ENCODE measurements at places on chromosomes 13 and 19.

DNA sequence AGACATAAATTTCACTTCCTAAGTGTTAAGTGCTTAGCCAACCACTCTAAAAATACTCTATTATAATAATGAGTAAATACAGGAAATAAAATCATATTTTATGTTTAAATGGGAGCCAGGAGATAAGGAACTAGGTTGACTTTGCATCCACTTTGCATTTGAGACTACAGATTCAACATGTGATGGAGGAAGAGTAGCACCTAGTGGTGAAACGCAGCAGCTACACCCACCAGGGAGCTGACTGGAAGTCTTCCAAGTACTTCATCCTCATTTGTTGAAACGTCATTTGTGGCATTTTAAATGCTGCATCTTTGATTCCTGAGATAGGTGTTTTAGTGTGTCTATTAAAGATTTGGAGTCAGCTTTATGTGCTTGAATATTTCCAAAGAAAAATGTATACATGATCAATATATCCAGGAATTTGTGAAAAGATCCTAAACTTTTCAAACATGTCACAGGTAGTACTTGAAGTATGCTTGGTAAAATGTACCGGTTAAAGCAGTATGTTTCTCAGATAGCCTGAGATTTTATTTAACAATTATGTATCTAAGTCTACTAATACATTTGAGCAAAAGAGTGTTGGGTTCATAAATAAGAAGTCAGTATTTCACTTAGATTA is 17.4 kb upstream of the KCTD12 start:
- DNase-seq = peak; percentile 75

- DNase-seq = peak; percentile 33
Measured at GRCh38 chr13:38763446-38764381, 76.8 kb downstream of the FREM2 start.

DNA sequence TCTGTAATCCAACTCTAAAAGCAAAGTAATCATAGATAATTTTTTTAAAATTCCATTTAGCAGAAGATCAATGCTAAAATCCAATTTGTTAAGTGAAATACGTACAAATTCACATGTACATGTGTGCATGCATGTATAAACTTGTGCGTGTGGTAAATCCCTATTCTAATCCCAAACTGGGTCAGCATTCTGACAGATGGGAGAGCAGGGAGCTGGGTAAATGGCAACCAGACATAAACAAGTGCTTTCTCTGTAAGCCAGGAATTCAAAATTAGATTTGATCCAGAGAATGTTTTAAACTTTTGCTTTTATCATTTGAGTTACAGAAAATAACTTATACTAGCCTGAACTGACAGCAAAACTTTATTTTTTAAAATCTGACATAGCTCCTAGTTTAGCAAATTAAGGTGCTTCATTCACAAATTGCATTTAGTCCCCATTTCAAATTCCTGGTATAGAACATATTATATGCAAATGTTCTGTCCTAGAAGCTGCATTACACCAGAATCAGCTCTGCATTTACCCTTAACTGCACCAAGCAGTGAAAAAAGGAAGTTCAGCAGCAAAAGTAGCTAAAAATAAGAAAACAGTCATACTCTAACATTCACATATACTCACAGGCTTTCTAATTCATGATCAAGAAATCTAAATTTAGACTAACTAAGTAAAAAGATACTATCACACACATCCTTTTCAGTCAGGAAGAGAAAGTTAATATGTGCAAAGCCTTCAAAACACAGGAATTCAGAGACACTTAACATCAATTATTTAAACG is 32.6 kb downstream of the UBL3 start:
- DNase-seq = no peak

- no peak for DNase-seq
Measured at GRCh38 chr13:80297094-80297493, 43.8 kb downstream of the SPRY2 start.

- DNase-seq = no peak
Measured at GRCh38 chr13:36190771-36191170, 23.6 kb downstream of the SOHLH2 start.

DNA sequence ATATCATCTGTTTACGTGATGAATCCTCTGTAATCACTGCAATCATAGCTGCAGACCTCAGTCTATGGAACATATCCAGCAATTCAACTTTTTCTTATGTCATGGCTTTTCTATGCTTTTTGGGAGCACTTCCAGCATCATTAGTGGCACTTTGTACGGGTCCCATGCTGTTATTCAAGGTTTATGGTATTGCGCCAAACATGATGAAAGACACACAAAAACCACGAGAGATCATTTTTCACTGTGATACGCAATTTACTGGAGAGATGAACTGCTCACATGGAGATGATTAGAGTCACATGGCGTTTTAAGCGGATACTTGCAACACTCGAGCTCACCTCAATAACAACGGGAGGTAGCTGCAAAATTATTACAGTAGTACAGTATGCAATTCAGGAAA is 2101.7 kb upstream of the PCDH20 start:
- DNase-seq = peak; percentile 12

GRCh38 chr19:31408460-31409124 is 59.4 kb upstream of the TSHZ3 start:
- DNase-seq = no peak

GRCh38 chr13:67713571-67713970 is 483.4 kb upstream of the PCDH9 start:
- DNase-seq = no peak

DNA sequence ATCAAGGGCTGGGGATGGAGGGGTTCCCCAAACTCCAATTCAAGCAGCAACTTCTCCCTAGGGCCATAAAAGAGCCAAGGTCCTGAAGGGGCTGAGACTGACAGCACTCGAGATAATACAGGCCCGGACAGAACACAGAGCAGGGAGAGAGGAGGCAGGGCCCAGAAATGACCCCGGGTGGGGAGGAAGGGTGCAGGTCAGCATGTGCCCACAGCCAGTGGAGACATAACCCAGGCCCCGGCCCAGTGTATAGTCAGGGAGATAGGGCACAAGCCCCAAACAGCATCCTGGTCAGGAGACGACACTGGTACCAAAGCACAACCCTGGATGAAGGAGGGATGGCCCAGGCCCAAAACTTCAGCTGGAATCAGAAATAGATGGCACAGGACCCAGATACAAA is 28.6 kb upstream of the ATP1A3 start:
- no peak for DNase-seq

DNA sequence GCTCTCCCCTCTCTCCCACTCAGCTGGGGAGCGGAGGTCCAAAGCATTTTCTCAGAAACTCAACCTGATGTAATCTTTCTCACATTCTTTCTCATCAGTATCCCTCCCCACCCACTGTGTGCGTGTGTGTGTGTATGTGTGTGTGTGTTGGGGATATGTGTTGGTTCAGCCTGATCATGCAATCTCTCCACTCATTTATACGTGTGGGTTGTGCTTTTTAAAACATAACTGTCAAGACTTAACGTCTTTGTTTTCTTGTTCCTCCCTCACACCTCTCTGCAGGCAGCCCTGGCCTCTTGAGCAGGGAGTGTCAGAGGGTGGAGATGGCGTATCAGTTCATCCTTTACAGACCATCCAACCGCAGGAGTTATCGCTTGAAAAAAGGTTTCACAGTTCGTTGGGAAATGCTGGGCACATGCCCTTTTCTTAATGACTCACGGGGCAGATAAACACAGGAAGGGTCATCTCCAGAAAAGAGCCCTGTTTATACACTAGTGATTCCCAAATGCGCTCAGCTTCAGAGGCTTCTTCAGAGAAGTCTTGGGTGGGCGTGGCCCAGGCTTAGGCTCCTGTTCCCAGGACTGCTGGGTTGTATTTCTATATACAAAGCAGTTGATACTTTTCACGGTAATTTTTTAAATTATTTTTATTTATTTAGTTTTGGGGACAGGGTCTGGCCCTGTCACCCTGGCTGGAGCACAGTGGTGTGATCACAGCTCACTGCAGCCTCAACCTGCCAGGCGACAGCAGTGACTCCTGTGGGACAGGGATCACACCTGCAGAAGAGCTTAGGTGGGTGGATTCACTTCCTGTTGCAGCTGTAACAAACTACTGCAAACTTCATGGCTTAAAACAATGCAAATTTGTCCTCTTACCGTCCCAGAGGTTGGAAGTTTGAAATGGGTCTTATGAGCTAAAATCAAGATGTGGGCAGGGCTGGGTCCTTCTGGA is 60.3 kb downstream of the CCDC70 start:
- DNase-seq = no peak

DNA sequence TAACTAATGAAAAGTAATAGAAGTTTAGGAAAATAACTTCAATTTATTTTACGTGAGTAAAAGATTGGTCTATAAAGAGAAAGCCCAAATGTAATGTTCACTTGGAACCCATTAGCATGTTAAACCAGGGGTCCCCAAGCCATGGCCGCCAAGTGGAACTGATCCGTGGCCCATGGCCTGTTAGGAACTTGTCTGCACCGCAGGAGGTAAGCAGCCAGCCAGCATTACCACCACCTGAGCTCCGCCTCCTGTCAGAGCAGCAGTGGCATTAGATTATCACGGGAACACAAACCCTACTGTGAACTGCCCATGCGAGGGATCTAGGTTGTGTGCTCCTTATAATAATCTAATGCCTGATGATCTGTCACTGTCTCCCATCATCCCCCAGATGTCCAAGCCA is 818.7 kb upstream of the GPC6 start:
- DNase-seq = no peak

DNA sequence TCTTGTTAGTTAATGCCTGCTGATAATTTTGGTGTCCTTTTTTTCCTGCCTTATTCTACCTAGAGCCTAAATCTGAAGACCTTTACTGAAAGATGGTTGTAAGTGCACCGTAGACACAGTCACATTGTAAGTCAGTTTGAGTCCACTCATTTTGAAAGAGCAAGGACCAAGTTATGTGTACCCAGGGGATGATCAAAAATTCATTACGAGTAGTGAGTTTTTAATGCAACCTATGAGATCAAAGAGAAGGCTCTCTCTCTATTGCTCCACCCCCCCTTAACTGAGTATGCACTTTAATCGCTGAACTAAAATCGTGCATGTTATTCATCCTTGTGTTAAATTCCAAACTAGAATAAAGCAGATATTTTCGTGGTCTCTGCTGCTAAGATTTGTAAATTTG is 1.8 kb downstream of the RAP2A start:
- DNase-seq = no peak

DNA sequence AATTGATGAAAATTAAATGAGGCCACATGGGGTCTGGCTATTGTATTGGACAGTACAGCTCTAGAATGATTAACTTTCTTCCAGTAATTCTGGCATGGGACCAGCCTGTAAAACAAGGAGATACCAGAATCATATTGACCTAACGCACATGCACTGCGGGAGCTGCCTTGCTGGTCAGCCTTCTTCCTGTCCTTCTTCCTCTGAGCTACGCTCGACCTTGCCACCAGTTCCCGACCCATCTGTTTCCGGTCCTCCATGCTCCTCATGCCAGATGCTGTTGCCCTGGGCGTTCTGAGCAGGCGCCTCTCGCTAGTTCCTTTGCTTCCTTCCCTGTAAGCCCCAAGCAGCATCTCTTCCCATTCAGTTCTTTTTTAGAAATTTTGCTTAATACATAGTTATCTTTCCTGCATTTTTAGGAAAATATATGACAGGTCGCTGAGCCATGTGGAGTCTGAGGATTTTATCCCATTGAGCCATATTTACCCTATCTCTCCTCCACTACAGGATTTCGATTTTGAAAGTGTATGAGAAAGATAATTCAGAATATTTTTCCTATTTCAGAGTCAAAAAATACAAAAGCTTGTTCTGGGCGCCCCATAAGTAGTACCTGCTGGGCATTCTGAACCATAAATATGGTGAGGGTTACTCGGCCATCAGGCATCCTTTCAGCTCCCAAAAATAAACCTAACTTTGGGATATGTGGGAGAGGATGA is 38.6 kb downstream of the TNFRSF19 start:
- DNase-seq = peak; percentile 45

DNA sequence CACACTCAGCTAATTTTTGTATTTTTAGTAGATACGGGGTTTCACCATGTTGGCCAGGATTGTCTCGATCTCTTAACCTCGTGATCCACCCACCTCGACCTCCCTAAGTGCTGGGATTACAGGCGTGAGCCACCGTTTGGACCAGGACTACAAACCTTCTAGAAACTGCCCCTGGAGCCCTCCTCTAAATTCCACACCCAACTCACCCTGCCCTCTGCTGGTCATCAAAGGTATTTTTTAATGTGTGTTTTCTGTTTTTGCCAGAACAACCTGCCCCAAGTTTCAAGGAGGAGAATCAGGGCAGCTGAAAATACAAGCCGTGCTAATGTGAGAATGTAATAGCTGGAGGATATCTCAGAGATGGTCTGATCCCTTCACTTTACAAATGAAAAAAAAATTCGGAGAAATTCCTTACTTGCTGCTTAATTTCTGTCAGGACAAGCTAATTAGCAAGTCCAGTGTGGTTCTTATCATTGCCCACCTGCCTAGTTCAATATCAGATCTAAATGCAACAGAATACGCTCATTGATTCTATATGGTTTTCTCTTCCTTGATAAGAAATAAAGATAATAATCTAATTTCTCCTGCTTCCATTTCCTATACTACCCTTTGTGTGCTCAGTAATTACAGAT is 4.1 kb downstream of the ATP8A2 start:
- DNase-seq = no peak

DNA sequence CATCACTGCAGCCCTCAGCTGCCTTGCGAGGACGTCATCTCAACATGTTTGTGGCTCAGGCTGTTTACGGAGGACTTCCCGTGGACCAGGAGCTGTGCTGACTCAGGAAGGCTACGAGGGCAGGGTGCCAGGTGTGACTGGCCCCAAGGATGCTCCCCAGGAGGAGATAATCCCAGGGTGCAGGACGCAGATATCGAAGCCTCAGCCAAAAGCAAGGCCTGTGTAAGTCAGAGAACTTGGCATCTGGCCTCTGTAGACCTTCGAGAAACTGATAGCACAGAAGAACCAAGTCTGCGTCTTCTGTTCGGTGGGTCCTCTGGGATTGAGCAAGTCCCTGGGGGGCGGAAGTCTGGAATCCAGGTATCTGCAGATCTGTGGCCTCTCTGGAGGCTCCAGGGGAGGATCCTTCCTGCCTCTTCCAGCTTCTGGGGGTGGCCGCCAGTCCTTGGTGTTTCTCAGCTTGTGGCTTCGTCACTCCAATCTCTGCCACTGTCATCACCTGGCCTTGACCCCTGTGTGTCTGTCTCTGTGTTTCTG is 2.6 kb upstream of the DOHH start:
- DNase-seq = no peak

DNA sequence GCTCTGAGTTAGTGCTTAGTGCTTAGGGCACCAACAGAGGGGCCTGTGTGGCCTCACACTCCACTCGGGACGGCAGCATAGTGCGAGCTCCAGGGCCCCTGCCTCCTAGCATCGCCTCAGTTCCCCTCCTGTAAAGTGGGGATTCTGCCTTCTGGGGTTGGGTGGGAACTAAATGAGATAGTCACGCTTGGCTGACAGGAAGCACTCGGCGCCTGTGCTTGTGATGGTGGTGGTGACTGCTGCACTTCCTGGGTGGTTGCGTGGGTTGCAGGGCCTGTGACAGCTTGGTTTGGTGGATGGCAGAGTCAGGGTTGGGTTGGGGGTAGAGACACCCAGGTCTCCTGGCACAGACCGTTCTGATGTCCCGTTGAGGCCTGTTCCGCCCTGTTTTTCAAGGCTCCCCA is 7.7 kb downstream of the PLEKHF1 start:
- no peak for DNase-seq

- no peak for DNase-seq
Measured at GRCh38 chr13:46354156-46355087, 32.6 kb downstream of the RUBCNL start.

- no peak for DNase-seq
Measured at GRCh38 chr13:43661161-43661830, 125.5 kb downstream of the ENOX1 start.

GRCh38 chr19:3899531-3900294 is 19.2 kb downstream of the ATCAY start:
- no peak for DNase-seq

- DNase-seq = no peak
Measured at GRCh38 chr19:9323557-9323918, 441 bp upstream of the ZNF559 start.

GRCh38 chr19:10747271-10747670 is 29.4 kb downstream of the DNM2 start:
- DNase-seq = no peak
